Large intestine (tissue), 12 donors: ENCODE measurements at places on chromosomes 16 and 17. TPM values are rescaled to one million over a fixed set of nuclear protein-coding genes. Genes with fewer than 3 reads are reported as not detected.
A peak's percentile ranks its signal among the peaks of the same experiment; 100 is the strongest.

HIGD1B gene
- polyA plus RNA-seq, result 1.8 TPM

DHRS7C gene
- 0.24 TPM for polyA plus RNA-seq

TAOK1 gene
- 22.2 TPM for polyA plus RNA-seq

ITGB4 gene
- polyA plus RNA-seq, result 48.4 TPM

- peak; percentile 22 for DNase-seq
These were observed 91.4 kb upstream of the TBX2 start for GRCh38 chr17:61307905-61308886.

- DNase-seq, result no peak
These were observed 194.5 kb downstream of the SOX9 start for GRCh38 chr17:72315122-72315913.

DNA sequence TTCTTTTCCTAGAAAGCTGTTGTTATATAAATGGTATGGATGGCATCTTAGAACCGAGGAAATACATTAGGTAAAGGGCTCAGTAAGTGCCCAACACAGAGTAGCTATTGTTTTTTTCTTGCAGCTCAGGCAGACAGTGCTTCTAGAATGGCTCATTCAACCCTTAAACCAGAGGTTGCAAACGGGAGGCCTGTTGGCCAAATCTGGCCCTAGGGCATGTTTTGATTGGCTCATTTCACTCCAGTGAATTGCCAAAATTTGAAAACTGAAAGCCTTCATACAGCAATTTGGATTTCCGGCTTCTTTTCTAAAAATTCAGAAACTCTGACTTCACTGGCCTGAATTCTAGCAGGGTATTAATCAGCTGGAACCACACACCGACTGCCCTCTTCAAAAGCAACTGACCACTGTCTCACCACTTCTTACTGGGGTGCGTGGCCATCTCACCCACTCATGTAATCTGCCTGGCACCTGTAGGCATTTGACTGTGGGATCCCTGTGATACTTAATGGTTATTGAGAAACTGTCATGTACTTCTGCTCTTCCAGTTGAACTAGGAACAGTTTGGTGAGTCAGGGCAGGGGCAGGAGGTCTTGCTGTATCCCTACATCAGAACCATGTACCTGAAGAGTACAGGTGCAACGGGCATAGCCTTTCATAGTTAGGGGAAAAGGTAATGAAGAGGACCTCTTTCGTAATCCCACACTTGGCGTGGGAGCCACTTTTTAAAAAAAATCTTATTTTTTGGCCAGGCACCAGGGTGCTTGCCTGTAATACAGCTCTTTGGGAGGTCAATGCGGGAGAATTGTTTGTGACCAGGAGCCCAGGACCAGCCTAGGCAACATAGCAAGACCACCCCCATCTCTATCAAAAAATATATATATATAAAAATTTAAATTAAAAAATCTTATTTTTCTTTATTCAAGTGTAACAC is 53.6 kb upstream of the SCNN1B start:
- no peak for DNase-seq

DNA sequence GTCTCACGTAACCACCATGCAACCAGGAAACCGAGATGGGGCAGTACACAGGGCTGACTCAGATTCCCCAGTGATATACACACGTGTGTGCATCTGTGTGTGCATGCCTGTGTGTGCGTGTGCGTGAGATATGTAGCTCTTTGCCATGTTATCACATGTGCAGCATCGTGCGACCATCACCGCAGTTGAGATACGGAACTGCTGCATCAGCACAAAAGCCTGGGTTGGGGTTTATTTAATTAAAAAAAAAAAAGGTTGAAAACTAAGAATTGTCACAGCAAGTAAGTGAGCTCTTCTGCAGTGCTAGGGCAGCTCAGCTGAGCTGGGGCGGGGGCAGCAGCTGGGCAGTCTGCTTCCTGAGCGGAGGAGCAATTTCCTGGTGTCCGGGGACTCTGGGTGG is 152.5 kb downstream of the RBFOX3 start:
- DNase-seq, result no peak

DNA sequence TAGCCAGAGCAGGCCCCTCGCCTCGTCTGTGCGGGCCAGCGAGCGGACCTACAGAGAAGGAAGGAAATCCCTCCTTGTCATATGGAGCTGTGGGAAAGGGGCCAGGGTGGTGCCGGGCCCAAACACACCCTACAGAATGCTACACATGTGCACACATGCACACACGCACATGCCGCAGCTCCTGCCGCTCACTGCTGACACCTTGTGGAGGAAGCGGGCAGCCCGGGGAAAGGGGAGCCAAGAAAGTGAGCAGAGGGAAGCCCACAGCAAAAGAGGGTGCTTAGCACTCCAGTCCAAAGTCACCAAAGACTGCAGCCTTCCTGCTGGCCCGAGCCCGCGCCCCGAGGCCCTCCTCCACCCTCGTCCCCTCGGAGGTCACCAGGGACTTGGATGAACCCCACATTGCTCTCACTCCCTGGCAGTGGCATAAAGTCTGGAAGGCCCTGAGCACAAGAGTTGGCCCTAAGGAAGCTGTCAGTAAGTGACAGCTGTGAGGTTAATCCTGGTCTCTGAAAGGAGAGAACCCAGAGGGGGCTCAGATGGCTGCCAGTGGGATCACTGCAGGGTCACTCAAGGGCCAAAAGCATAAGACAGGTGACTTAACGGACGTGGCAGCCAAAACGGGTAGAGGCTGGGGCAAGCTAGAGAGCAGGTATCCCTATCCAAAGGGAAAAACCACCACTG is 68.2 kb downstream of the MYO18A start:
- DNase-seq, result peak; percentile 56

GRCh38 chr16:54947616-54948015 is 17.0 kb downstream of the IRX5 start:
- no peak for DNase-seq

DNA sequence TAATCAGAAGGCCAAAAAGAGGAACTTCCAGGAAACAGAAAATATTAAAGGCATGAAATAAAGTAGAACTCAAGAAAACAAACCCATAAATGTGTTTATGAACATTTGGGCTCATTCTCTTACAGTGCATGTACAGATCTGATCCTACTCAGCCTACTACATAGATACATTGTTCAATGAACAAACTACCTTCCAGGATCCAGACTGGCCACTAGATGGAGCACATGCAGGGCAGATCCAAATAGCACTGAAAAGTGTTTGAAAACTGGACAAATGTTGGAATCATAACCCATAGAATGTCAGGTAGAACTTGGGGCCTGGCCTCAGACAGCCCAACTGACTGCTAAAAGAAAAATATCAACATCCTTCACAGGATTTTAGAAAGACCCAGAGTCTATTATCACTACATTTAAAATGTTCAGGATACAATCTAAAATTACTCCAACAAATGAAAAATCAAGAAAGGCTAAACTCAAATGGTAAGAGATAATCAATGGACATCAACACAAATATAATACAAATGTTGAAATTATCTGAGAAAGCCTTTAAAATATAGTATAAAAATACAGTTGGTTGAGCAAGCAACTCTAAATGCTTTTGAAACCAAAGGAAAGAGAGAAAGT is 122.4 kb upstream of the NUDT7 start:
- no peak for DNase-seq

DNA sequence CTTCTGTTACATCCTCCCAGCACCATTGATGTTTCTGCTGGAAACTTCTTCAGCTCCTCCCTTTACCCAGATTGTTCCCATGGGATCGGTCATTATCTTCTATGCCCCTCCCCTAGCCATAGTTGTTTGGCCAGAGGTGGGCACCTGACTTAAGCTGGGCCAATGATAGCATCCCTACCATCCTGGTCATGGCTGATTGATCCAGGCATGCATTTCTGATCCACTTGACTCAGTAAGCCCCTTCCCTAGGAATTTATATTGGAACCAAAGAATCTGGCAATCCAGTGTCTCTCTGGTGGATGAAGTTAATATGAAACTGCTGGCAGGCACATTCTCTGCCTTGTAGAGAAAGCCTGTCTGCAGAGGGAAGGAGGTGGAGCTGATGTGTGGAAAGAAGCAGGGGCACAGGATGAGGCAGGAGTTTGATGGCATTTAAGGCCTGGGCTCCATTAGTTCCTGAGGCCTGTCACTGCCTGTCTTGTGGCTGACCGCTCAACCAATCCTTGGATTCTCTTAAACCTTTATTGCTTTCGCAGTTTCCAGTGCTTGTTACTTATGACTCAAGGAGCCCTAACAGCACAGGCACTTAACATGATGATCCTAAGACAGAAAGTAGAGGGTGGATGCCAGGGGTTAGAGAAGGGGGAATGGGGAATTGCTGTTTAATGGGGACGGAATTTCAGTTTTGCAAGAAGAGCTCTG is 152.4 kb downstream of the ABCC12 start:
- no peak for DNase-seq

- no peak for DNase-seq
These were observed 79.5 kb downstream of the ANKRD11 start for GRCh38 chr16:89410794-89411309.

DNA sequence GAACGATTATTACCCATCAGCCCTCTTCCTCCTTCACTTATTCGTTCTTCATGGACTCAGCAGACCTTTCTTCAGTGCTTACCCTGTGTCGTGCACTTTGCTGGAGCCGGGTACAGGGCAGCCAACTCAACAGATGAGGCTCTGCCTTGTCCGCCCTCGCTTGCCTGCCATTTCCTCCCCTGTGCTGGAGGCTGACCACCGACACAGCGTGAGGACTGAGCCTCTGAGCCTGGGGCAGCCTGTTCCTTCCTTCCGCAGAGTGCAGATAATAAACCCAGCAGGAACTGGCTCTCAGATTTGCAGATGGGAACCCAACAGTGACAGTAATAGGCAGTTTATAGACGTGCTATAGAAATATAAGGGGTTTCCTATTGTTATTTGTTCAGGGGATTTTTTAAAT is 7.0 kb upstream of the SLC39A11 start:
- DNase-seq, result no peak

GRCh38 chr16:24180451-24180850 is 75.7 kb upstream of the CACNG3 start:
- DNase-seq, result no peak

DNA sequence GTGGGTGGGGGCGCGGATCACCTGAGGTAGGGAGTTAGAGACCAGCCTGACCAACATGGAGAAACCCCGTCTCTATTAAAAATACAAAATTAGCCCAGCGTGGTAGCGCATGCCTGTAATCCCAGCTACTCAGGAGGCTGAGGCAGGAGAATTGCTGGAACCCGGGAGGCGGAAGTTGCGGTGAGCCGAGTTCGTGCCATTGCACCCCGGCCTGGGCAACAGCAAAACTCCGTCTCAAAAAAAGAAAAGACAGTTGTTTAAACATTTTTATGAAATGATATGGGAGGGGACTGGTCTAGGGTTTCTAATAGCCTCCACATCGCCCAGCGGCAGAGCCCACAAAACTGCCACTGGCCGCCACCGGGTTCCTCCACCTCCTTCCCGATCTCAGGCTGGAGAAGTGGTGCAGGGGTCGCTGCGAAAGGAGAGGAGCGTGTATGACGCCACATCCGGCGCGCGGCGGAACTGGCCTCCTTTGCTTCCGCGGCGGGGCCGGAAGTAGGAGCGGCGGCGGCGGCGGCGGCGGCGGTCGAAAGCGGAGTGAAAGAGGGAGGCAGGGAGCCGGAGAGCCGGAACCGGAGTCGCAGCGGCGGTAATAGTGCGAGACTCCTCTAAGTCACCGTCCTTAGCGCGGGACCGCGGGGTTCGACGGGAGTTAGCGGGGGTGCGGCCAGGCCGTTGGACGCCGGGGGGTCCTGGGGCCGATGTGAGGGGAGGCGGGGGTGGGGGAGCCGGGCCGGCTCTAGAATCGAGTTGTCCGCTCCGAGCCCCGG is at the start of gene PPP4C:
PPP4C (plus strand) TSS at position 492 of the 773 bp plus-strand sequence. CDS start 384 bp downstream, outside the sequence.
- peak; percentile 92 for DNase-seq

GRCh38 chr17:80731323-80731722 is 186.7 kb downstream of the RPTOR start:
- DNase-seq, result no peak

GRCh38 chr16:66849549-66849948 is 5.3 kb downstream of the CA7 start:
- no peak for DNase-seq

- no peak for DNase-seq
These were observed 4.9 kb upstream of the PABPN1L start for GRCh38 chr16:88871349-88871702.
